ENCODE measurements at places on chromosomes 12 and 14.
A peak's percentile ranks its signal among the peaks of the same experiment; 100 is the strongest.

DNA sequence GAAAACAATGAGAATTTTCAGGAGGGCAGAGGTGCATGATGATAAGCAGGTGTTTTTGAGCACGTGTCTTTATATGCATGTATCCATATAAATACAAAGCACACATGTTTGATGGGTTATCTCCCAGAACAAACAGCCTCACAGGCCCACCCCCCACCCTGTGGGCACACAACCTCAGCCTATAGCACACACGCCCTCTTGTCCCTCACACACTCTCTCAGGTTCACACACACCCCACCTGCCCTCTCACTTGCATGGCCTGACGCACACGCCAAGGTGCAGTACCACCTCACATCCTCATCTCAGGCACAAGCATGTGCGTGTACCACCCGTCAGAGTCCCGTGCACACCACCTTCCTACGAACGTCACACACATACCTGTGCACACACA is 8.6 kb upstream of the KRT8 start:
- no peak for DNase-seq

DNA sequence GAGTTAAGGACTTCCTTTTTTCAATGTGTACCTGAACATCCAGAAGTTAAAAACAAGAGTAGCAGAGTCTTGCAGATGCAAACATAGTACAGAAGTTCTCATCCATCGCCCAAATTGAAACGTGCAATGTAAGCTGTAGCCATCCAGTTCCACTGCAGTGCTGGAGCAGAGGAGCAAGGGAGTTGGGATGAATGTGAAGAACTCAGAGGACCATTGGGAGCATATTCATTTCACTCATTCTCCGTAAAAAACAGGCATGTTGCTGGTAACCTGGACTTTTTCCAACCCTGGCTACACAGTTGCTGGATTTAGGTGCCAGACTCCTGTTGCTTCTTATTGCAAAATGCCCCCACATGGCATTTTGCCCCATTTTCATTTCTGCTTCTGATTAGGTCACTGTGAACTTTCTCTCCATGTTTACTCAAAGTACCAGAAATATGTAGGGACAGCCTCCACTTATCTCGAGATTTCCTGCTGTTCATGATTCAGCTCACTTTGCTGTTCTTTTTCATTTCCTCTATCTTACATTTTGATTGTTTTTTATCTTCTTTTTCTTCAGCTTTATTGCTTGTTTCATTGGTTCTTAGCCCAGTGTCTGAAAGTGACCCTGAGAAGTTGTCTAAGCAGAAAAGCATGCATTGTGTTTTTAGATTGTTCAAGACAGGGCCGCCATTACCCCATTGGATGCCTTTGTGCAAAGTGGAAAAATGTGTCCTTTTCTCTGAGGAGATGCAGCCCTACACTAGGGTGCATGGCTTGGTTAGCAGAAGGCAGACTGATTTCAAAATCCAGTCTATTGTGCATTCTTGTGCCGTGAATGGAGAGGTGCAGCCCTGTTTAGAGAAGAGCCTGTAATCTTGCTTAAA is 109.0 kb upstream of the AMIGO2 start:
- DNase-seq = no peak

GRCh38 chr14:99667821-99668220 is 16.3 kb upstream of the CYP46A1 start:
- DNase-seq = no peak

DNA sequence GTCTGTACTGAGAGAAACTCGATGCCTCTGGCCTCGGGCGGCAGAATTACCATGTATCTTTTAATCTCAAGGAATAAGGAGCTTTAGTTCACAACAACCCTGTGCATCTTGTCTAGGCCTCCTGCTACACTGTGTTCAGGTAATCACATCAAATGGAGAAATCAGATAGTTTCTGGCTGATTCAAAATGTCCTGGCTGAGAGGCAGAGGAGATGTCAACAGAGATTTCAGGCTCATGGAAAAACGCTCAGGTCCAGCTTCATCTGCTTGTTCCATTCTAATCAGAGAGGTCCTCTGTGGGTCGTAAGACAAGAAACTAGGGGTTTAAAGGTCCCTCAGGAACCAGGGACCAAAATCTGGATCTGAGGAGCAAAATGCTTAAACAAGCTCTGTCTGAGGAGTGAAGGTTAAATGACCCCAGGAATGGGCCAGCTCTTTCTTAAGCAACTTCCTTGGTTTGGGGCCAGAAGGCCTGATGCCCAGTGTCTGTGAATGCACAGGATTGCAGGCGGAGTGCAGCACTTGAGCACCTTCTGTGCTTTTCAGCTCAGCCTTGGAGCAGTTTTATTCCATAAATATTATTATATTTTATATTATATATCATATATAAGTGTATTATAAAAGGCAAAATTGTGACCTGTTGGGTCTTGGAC is 170.2 kb upstream of the PRICKLE1 start:
- no peak for DNase-seq

DNA sequence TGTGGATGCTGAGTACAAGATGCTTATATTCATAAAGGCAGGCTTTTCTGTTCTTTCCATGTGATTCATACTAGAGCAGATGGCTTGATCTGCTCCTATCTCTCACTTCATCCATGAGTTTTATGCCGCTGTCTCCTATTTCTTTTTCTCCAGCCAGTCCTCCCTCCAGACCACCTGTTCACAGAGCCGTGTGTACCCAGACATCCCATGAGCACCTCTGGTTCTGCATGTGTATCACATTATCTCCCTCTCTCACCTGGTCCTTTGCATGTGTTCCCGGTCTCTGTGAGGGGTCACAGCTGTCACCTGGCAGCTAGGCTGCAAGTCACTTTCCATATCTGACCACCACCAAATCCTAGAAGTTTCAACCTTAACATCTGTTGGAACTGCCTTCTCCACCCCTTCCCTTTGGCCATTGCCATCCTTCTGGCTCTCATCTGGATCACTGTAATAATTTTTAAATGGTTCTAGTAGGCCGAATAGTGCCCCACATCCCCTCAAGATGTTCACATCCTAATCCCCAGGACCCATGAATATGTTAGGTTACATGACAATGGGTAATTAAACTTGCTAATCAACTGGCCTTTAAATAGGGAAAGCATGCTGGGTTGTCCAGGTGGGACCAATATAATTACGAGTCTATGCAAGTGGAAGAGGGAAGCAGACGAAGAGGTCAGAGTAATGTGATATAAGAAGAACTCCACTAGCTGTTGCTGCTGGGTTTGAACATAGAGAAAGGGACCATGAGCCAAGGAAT is 168.1 kb downstream of the SNAPC1 start:
- DNase-seq = no peak

GRCh38 chr14:55752580-55753390 is 172.8 kb downstream of the KTN1 start:
- no peak for DNase-seq

- DNase-seq = no peak
Measured at GRCh38 chr14:24224618-24225071, 7.5 kb downstream of the NEDD8 start.

DNA sequence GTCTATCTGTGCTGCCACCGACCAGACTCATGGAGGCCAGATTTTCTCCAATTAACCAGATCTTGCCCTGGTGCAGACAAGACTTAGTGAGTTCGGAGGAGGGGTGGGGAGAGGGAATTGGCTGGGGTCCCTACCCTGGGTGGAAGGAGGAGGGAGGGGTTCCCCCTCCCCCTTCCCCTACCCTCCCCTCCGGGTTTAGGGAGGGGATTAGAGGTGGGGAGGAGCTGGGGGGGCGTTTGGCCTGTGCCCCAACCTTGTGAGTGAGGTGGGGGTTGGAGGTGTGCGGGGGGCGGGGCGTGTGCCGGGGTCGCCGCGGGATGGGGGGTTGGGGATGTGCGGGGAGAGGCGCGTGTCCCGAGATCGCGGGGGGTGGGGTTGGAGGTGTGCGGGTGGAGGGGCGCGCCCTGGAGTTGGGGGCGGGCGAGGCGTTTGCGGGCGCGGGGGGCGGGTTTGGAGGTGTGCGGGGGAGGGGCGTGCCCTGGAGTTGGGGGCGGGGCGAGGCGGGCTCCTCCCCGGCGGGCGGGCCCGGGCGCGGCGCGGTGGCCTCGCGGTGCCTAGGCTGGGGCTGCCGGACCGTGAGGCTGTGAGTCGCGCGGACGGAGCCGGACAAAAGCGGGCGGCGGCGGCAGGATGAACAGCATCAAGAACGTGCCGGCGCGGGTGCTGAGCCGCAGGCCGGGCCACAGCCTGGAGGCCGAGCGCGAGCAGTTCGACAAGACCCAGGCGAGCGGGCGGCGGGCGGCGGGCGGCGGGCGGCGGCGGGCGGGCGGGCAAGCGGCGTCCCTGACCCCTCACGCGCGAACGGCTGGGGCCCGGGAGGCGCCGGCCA is at the start of gene HIP1R:
HIP1R (plus strand) TSS at position 537 of the 829 bp plus-strand sequence; CDS start at position 631, 94 bp downstream.
- no peak for DNase-seq

- DNase-seq = no peak
Measured at GRCh38 chr14:35122696-35123387, 490 bp downstream of the PRORP start.

GRCh38 chr14:92940543-92940942 is 17.6 kb downstream of the CHGA start:
- DNase-seq = no peak

GRCh38 chr12:32107359-32108267 is 966 bp downstream of the BICD1 start:
- no peak for DNase-seq

- DNase-seq = no peak
Measured at GRCh38 chr12:1758887-1759286, 61.5 kb upstream of the LRTM2 start.

DNA sequence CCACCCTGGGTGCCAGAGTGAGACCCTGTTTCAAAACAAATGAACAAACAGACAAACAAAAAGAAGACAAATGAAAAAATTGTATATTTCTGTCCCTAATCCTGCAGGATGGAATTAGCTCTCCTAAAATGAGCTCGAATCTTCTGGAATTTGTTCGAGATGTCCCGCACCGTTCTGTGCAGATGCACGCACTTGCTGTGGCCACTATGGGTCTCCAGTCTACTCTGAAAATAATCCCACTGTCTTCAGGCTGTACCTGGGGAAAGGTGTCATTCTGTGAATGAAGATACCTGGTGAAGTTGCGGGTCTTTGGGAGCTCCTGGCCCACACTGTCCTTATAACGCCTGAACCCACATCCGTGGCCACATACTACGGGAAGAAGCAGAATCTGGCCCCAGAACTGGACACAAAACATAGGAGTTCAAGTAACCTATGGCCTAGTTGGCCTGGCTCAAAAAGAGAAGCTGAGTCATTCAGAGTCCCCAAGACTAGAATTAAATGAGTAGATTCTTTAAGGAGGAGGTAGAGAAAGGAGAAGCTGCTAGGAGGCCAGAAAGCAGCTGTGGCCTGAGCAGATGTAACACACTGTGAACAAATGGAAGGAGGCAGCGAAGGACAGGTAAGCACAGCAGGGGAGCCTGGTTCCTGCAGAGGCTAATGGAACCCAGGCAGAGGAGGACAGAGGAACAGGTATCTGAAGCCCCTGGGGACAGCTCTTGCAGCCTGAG is 108.6 kb downstream of the FOXN3 start:
- DNase-seq = no peak

DNA sequence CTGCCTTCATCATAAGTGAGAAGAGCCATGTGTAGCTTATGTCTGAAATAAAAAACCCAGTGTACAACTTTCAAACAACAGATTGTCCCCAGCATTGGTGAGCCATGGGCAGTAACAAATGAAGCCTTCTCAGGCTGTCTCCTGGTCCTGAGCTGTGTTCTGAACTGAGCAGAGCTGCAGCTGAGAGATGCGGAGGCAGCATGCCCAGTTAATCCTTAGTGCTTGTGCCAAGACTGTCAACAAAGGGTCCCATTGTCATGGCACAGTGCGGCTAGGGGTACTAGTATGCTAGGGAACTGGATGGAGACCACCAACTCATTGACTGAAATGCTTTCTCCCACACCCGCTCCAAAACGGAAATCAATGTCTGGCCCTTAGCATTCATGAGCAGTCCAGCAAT is 154.3 kb downstream of the RMST start:
- DNase-seq = no peak

DNA sequence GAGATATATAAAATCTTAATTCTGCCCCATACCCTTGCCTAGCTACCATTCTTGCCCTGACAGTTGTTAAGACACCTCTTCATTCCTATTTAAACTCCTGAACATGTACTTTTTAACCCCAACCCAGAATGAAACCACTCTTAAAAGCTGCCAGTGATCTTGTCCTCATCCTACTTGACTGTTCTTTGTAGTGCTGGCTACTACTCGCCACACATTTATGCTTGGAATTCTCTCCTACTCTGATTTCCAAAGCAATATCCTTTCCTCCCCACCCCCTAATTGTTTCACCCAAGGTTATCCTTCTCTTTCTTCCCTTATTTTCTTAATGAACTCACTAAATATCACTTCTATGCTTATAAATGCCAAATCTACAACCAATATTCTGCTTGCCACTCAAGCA is 4.1 kb downstream of the NFYB start:
- no peak for DNase-seq

DNA sequence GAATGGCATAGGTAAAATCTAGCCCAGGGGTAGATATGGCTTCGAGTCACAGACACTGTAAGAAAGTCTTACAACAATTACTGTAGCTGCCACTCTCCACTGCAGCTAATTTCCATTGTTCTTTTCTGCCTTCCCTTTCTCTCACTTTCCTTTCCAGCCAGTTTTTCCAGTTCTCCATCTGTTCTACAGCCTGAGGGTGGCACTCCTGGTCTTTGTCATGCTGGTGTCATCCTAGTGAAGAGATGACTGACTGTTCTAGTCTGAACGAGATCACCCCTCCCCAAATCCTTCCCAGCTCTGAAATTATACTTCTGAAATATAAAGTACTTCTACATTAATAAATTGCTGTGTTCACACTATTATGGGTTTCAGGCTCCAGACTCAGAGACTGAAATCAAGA is 74.2 kb upstream of the CSRP2 start:
- no peak for DNase-seq

- DNase-seq = no peak
Measured at GRCh38 chr14:55609681-55610080, 29.7 kb downstream of the KTN1 start.

GRCh38 chr12:11753150-11753499 is 103.7 kb downstream of the ETV6 start:
- no peak for DNase-seq

DNA sequence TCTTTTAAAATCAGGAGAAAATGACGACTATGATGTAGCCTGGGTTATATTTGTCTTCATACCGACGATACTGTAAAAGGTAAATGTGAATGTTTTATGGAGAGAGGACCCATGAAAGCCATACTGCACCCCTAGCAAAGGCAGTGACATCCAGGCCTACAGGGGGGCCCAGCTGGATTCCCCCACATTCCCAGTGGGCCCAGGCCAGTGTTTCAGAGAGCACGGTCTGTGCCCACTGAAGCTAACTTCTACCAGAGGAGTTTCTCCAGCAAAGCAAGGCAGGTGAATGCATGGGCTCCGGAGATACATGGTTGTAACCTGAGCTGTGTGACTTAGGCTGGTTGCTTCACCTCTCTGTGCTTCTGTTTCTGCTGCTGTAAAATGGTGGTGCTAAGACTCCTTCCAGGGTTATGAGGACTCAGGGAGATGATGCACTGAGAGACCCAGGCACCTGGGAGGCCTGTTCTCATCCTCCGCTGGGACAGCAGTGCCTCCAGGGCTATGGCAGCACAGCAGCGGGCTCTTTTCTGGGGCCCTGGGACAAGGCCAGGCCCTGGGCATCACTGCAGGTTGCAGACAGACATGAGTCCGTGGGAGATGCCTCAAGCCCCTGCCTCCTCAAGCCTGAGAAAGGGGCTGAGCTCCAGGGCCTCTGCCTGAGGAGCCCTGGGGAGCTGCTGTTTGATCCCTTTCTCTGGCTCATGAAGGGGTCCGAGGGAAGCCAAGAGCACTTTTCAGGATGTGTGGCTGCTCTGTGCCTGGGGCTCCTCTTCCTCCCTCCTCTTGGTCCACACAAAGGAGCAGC is 73.7 kb downstream of the SERPINA3 start:
- no peak for DNase-seq

GRCh38 chr12:9813821-9814798 is 13.2 kb upstream of the KLRF1 start:
- peak; percentile 75 for DNase-seq

- no peak for DNase-seq
Measured at GRCh38 chr12:23426328-23426727, 523.1 kb downstream of the SOX5 start.
